ENCODE measurements at places on chromosomes 16 and 17. TPM values are rescaled to one million over a fixed set of nuclear protein-coding genes. Genes with fewer than 3 reads are reported as not detected.

- DNase-seq: no peak
Observed at GRCh38 chr17:34883106-34884000, 77.9 kb downstream of the CCT6B start.

- DNase-seq: no peak
Observed at GRCh38 chr16:69315486-69316311, 4.5 kb downstream of the VPS4A start.

- no peak for DNase-seq
Observed at GRCh38 chr17:41734139-41734948, at the start of gene HAP1. HAP1 (minus strand) TSS chr17:41734643; CDS start chr17:41734634, 9 bp downstream.

- DNase-seq: no peak
Observed at GRCh38 chr17:46108550-46109110, 84.6 kb downstream of the KANSL1 start.

Gene KIAA0753
- total RNA-seq: 18.6 TPM

Measured in CD8-positive, alpha-beta memory T cell (primary cell).